ENCODE measurements at places on chromosomes 16 and 17.

DNA sequence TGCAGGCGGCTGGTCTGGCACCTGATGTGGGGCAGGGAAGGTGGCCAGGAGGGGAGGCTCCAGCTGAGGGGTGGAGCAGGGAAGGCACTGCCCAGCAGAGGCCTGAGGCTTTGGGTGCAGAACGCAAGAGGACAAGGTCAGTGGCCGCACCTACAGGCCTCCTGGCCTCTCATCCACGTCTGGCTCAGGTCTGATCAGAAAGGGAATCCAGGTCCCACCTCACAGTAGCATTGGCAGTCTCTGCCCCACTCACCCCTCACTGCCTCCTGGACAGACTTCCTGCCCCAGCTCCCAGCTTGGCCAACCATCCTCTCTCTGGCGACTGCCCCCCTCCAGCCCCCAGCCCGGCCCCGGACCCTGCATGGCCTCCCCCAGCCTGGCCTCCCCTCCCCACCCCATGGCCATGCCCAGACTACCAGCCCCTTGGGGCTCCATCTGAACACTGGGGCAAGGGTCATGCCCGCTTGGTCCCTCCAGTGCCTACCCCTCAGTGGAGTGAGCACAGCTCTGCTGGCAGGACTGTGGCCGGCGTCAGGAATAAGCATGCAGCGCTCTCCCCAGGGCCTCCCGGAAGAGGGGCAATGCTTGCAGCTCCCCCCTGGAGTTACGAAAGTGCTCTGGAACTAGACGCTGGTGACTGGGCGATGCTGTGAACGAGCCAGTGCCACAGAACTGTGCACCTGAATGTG is 4.6 kb downstream of the UTS2R start:
- DNase-seq, result no peak

- DNase-seq, result no peak
Measured at GRCh38 chr17:75891022-75891604, 5.6 kb downstream of the TRIM65 start.

DNA sequence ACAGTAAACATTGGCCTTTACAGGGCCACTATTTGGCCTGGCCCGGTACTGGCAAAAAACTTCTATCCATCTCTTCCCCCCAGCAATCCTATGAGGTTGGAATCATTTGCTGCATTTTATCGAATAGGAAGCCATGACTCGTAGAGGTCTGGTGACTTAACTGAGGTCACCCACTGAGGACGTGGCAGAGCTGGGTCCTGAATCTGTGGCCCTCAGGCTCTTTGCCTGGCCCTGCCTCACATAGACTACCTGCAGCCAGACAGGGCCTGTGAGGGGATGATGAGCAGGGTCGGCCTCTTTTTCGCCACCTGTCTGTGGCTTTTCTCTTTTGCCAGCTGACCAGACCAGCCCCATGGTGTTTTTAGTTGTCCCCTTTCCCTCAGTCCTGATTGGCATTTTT is 1.9 kb downstream of the PPP4C start:
- DNase-seq, result no peak

DNA sequence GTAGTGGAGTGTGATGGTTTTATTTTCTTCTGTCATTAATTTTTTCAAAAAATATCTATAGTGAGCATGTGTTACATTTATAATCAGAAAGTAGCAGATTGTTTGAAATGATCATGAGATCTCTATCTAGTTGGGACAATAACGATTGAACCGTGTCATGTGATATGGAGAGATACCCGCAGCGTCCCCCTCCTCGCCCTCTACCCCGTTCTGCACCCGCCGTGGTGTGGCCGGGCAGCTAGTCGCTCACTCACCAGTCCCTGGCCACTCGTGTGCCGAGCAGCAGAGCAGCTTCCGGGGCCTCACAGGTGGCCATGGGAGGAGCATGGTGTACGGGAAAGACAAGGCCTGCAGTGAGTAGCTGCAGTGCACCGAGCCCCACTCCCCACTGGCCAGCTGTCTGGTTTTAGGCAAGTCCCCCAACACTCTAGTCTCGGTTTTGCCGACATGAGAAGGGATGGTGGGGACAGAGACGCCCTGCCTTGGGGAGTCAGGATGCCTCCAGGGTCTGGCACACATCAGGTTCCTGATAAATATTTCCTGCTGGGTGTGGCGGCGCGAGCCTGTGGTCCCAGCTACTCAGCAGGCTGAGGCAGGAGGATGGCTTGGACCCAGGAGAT is 15.3 kb downstream of the MLYCD start:
- DNase-seq, result no peak

- no peak for DNase-seq
Measured at GRCh38 chr17:40810494-40810893, 10.7 kb upstream of the KRT28 start.

- no peak for DNase-seq
Measured at GRCh38 chr16:67697422-67698185, 21.5 kb downstream of the GFOD2 start.

Data from activated CD4-positive, alpha-beta T cell treated with anti-CD3 and anti-CD28 coated beads, Interleukin-2, amount 50 U/mL, for 48 hours (primary cell).